NCI-H748 treated with DMSO at 0.1 percent for 48 hours (cell line): ENCODE measurements at places on chromosomes 3 and 15.
A peak's percentile ranks its signal among the peaks of the same experiment; 100 is the strongest.

DNA sequence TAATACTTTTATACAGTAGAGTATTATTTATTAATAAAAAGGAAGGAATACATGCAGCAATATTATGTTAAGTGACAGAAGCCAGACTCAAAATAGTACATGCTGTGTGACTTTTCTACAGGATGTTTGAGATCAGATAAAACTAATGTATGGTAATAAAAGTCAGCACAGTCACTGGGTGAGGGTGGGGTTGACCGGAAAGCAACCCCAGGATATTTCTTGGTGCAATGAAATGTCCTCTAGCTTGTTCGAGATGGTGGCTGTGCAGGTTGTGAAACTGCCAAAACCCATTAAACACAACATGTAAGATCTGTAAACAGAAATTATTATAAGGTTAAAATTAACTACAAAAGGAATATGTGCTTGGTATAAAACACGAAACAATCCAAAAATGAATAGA, 20.8 kb upstream of the ALDH1L1 start:
- no peak for DNase-seq

GRCh38 chr15:29226436-29227208, 43.0 kb downstream of the NSMCE3 start:
- peak; percentile 30 for DNase-seq

DNA sequence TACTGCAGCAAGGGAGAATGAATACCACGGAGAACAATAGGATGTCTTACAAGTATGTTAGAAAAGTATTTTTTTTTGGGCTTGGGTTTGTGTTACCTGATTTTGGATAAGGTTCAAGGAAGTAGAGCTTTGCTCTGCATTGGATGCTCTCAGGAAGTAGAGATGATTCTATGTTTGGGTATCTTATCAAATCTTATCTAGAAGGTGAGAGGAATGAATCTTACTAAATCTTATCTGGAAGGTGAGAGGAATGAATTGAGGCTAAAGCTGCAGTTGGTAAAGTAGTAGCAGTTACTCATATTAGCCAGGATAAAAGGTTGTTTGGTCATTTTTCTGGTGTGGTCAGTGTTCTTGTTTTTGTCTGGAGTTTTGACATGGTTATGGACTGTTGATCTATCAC, 17.4 kb downstream of the TFG start:
- DNase-seq, result no peak

DNA sequence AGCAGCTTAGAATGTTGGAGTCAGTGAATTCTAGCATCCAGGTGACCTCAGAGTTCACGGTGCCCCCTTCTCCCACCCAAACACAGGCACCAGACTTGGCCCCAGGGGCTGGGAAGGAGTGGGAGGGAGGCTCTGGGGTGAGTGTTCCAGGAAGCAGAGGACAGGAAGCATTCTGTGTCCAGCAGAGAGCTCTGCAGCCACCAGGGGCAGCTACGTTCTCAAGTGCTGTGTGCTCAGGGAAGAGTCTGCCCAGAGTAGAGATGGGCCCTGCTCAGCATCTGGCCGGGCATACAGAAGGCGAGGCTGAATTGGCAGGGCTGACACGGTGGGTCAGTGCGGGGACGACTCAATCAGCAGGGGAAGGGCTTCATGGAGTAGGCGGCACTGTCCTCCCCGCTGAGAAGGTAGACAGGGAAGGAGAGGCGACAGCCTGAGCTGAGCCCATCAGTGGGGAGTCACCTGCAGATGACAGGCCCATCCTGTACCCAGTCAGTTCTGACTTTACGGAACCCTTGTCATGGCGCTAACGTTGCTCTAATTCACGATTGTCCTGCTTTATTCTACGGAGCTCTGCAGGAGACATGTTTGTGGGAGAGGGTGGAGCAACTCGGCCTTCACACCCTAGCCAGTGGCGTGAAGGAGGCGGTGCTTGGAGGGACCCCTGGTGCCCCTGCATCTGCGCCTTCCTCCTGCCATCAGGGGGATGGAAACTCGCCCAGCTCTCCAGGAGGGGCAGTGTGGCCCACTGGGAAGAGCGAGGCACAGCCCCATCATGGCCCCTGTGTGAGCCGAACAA, 82.2 kb downstream of the C3orf70 start:
- DNase-seq, result no peak

DNA sequence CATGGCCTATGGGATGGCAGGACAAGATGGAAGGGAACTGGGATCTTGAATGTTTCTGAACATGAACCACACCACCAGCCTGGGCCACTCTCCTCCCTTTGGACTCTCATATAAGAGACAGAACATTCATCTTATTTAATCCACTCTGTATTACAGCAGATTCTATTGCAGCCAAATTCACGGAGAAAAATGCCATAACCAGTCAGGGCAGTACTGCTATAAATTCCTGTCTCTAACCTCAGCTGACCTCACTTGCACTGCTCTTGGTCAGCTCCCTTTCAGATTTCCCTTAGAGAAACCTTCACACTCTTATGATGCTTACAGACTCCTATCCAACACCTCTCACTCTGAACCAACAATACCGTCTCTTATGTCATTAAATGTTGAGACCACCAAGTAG, 101.4 kb downstream of the RYK start:
- DNase-seq, result no peak

DNA sequence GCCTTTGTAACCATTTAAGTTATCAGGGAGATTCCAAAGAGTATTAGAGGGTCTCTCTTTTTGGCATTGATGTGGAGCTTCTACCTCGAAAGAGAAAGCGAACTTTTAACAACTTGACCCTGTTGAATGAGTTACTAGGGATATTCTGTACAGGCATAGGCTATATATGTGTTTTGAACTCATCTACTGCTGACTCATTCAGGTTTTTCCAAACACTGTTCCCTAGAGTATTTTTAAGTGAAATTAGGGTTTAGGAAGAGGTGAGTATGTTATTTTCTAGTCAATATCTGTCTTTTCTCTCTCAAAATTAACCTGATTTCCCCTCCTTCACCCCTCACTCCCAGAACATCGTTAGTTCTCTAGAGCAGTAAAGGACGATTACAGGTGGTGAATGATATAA, 228.1 kb upstream of the C2CD4B start:
- DNase-seq, result no peak

GRCh38 chr3:4865714-4866113, 113.5 kb upstream of the BHLHE40 start:
- peak; percentile 75 for DNase-seq

DNA sequence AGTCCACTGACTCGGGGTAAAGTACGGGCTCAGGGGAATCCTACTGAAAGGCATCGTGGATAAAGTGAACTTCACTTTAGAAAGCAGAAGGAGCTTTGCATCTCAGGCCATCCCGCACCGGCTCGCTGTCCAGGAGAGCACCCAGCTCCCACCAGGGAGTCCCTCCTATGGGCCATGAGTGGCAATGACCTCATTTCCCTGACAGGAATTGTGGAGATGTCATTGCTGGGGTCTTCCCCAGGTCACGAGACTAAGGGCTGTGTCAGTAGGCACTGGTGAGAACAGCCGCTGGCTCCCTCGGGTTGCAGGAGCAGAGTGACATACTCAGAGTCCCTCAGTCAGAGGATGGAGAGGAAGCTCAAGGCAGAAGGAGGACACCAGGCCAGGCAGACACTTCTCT, 97.3 kb downstream of the XXYLT1 start:
- no peak for DNase-seq

DNA sequence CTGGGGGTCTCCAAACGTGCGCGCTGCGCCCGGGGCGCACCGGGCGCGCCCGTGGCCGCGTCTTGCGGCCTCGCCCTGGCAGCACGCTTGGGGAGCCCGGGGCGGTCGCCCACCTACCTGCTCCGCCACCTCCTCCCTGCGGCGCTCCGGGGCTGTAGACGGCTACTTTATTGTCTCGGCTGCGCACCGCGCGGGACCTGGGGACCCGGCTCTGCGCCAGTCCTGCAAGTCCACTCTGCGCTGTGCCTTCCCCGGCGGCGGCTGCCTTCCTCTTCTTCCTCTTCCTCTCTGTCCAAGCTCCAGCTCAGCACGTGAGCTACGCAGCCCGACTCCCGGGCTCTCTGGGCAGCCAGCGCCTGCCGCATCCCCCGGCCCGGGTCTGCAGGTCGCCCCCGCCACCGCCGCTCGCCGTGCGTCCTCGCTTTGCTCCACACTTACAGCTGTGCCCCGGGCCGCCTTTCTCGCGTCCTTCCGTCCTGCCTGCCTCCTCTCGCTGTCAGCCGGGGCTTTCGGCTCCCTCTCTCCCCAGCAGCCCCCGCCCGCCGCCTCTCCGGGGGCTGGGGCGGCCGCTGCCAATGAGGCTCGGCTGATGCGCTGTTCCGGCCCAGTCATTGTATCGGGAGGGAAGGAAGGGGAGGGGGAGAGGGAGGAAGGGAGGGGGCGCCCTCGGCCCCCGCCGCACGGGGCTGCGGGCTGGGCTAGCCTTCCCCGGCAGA, 156.4 kb upstream of the FRMD4B start:
- no peak for DNase-seq

- no peak for DNase-seq
These were observed 25.7 kb downstream of the NTRK3 start for GRCh38 chr15:88230823-88231222.

DNA sequence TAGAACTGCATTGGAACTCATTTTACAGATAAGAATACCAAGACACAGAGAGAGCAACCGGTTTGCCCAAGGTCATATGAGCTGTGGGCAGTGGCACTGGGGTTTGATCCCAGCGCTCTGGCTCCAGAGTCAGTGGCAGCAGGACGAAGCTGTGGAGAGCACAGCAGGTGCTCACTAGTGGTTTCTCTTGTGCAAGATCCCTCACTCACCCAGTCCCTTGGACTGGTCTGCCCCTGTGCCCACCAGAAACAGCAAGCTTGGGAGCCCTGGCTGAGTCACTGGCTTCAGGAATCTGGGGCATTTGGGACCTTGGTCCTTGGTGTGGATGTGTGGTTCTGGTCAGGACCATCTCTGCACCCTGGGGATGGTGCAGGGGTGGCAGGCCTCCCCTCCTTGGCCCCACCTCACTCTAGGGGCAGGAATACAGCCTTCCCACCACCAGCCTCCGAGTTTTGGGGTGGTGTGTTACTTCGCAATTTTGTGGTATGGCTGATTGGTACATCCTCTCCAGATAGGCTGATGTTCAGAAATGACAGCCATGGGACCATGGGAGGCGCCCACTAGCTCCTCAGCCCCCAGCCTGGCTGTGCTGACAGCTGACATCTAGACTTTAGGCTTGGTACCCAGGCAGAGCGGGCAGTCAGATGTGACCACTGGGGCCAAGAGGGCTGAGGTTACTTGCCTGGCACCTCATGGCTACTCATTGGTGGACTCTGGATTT, 104.6 kb downstream of the LSM3 start:
- no peak for DNase-seq

DNA sequence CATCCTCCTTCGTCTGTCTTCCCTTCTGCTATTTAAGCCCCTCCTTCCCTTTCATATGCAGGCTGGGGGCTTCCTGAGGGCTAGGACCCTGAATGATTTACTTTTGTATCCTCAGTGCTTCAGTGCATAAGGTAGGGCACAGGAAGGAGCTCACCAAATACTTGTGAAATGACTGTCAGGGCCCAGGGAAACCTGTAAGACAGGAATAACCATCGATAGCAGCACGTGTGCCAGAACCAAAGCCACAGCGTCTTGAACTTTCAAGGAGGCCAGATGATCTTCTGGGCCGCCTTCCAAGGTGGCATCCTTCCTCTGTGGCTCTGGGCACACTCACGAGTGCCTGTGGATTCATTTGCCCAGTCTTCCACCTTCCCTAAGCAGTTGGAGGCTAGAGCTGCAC, 3.9 kb downstream of the TMED3 start:
- DNase-seq, result no peak

- no peak for DNase-seq
These were observed 155.6 kb downstream of the TIGIT start for GRCh38 chr3:114449271-114450007.

- DNase-seq, result no peak
These were observed 5.4 kb upstream of the TBC1D5 start for GRCh38 chr3:17747890-17748247.

DNA sequence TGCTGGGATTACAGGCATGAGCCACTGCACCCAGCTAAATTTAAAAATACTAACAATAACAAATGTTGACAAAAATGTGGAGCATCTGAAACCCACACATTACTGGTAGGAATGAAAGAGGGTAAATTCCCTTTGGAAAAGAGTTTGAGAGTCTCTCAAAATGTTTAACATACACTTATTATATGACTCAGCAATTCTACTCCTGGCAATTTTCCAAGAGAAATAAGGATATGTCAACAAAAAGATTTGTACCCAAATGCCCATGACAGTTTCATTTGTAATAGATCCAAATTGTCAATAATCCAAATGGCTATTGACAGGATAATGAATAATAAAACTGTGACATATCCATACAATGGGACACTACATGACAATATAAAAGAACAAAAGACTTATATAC, 9.0 kb downstream of the HCLS1 start:
- peak; percentile 61 for DNase-seq

GRCh38 chr3:57927916-57928315, 80.3 kb upstream of the FLNB start:
- DNase-seq, result no peak

GRCh38 chr15:28165791-28166190, 66.7 kb upstream of the OCA2 start:
- no peak for DNase-seq

GRCh38 chr3:53949541-53949940, 57.9 kb upstream of the SELENOK start:
- peak; percentile 76 for DNase-seq

DNA sequence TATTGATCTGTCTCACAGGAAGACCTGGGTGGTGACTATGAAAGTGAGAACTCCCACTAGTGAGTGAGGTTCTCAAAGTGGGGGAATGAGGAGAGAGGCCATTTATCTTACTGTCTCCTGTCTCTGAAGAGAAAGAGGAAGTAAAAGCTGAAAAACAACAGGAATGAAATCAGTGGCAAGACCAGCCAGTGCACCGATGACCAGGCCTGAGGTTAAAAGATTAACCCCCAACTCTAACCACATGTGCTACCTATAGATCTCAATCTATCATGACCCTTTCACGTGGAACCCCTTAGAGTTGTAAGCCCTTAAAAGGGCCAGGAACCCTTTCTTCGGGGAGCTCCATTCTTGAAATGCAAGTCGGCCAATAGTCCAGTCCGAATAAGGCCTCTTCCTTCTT, 239.3 kb upstream of the CNTN6 start:
- DNase-seq, result no peak

- no peak for DNase-seq
These were observed 120.2 kb downstream of the NEDD4 start for GRCh38 chr15:55873024-55873720.

DNA sequence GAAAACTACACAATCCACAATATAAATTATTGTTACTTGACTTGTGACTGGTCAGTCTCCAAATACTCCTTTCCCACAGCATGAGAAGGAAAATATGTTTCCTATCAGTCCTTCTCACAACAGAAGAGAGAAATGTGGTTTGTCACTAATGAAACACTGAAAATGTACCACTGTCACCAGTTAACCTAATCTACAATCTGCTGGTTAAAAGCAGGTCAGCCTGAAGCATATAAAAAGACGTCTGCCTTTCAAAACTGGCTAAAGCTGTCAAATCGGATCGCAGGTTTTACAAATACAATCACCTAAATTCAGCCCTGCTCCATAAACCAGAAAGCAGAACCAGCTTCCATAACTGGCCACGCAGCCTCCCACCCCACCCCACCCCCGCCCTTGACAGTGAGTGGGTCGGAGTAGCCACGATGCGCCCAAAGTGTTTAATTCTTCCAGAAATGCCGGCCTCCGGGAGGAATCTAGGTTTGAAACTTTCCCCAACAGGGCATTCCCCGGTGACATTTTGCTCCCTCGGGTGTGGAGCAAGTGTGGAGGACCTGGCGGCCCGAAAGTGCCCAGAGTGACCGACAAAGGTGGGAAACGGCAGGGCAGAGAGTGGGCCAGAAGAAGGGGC, 682 bp downstream of the ETFA start:
- no peak for DNase-seq

- no peak for DNase-seq
These were observed 102.0 kb upstream of the MRPS22 start for GRCh38 chr3:139241783-139242182.

- DNase-seq, result no peak
These were observed 141.7 kb upstream of the IQSEC1 start for GRCh38 chr3:13214847-13215472.
